ENCODE measurements at places on chromosomes 16 and 17. TPM values are rescaled to one million over a fixed set of nuclear protein-coding genes. Genes with fewer than 3 reads are reported as not detected.
A peak's percentile ranks its signal among the peaks of the same experiment; 100 is the strongest.

DNA sequence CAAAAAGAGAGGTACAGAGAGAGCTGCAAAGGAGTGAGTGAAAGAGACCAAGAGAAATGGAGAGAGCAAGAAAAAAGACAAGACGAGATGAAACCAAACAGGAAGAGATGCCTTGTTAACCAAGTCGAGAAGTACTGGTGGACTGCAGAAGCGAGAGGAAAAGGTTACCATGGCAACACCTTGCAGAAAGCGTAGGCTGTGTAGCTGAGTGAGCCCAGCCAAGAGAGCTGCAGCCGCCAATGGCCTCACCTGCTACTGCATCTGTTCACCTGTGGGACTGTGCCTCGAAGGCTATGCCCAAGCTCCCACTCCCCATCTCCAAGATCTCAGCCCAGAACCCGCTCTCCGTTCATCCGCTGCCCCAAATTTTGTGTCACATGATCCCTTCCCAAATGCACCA is 161.3 kb downstream of the SLC39A11 start:
- H3K27ac ChIP-seq, result no peak overlapping the region
- no peaks in the 10 kb centered on the region for H3K36me3 ChIP-seq
- H3K27me3 ChIP-seq, result no peaks in the 10 kb centered on the region
- H3K4me1 ChIP-seq, result peaks cover 18% of the 10 kb centered on the region
- no peak overlapping the region for H3K4me3 ChIP-seq

The KRTAP9-9 gene
- not detected for total RNA-seq

The WNT9B gene
- total RNA-seq, result not detected

The TEKT3 gene
- 0.55 TPM for total RNA-seq

DNA sequence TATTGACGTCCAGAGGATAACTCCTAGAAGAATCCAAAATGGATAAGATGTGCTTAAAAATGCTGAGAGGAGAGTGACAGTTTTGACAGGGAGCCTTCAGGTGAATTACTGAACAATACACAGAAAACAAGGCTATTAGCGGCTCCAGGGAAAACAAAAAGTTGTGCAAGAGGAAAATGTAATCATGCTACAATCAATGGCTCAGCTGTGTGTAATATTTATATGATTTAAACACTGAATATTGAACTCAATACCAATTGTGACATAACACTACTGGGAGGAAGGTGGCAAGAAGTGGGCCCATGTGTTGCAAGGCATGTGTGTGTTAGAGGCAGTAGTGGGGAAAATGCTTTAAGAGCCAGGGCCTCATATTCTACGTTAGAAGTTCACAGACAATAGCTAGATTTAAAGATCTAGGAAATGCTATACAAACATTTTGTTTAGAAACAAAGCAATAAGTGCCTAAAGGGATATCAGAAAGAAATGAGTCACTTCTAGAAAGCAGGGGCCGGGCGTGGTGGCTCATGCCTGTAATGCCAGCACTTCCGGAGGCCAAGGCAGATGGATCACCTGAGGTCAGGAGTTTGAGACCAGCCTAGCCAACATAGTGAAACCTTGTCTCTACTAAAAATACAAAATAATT is 253.2 kb upstream of the IRX5 start:
- peaks cover 23% of the 10 kb centered on the region for H3K27me3 ChIP-seq
- no peak overlapping the region for H3K4me3 ChIP-seq
- H3K27ac ChIP-seq, result no peak overlapping the region
- no peaks in the 10 kb centered on the region for H3K36me3 ChIP-seq
- no peak for DNase-seq

The CDC27 gene
- total RNA-seq, result 125 TPM

DNA sequence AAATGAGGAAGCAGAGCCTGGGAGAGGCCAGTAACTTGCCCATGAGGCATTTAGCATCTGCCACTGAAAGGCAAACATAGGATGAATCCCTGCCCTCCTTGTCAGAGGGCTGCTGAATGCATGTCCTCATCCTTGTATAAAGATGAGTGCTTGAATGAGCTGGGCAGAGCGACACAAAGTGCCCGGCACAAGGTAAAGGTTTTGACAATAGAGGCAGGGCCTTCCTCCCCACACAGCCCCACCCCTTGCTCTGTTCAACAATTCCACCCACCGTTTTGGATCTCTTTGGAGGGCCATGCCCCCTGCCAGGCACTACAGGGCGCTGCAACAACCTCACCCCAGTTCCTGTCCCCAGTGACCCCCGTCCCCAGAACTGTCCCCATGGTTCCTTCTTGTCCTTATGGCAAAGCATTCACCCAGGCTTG is 1.4 kb upstream of the KRT19 start:
- H3K4me1 ChIP-seq, result peaks cover 5% of the 10 kb centered on the region
- no peak overlapping the region for H3K27ac ChIP-seq
- H3K36me3 ChIP-seq, result no peaks in the 10 kb centered on the region

- H3K27me3 ChIP-seq, result peaks cover 11% of the 10 kb centered on the region
- no peak overlapping the region for H3K27ac ChIP-seq
- peak; percentile 78 for DNase-seq
- H3K4me3 ChIP-seq, result peak overlapping the region; percentile 78
Observed at GRCh38 chr17:29572691-29573557, 4.4 kb downstream of the TP53I13 start.

DNA sequence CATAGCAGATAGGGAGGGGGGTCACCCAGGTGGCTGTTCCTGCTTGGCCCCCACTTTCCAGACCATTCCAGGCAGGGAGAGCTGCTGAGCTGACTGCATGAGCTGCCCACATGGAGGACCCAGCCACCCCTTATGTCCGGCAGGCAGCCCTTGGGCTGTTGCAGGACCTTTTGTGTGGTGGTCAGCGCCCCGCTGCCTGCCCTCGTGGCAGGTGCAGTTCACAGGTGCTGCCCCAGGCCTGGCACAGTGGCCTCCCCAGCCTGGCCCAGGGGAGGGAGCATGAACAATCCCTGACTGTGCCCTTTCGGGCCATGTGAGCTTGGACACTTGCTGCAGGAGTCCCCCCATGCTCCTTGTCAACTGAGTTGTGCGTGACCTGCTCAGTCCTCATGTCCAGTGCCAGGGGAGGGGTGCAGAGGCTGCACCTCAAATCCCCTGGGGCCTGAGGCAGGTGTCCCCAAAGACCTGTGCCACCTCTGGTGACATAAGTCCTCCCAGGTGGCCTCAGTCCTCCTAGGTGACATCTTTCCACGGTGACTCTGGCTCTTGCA is 8.6 kb downstream of the TBC1D26 start:
- DNase-seq, result no peak
- no peak overlapping the region for H3K27ac ChIP-seq
- no peaks in the 10 kb centered on the region for H3K27me3 ChIP-seq
- no peaks in the 10 kb centered on the region for H3K36me3 ChIP-seq
- no peak overlapping the region for H3K4me3 ChIP-seq
- H3K4me1 ChIP-seq, result no peaks in the 10 kb centered on the region

DNA sequence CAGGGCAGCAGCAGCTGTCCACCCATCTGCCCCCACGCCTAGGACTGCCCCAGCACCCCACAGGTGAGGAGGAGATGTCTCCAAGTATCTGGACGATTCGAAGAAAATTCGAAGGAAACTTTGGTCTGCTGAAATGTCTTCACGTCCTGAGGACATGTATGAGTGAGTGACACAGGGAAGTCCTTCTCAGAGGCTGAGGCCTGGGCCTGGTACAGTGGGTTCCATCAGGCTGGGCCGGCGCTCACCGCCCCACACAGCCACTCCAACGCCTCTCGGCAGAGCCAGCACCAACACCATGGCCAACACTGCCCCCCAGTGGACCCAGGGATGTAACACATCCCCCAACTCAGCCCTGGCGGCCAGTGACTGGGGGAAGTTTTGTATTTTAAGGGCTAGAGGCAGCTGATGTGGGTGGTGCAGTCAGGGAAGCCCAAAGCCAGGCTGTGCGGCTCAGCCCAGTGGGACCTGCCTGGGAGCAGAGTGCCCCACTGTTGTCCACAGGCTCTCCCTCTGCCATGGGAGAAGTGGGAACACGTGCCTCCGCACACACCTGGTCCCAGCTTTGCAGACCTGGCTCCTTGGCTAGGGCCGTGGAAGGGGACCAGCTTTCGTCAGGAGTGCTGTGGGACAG is 55.8 kb upstream of the FASN start:
- peaks cover 4% of the 10 kb centered on the region for H3K4me1 ChIP-seq
- DNase-seq, result peak; percentile 83
- peak overlapping the region; percentile 50 for H3K27ac ChIP-seq
- peaks cover 4% of the 10 kb centered on the region for H3K36me3 ChIP-seq
- H3K27me3 ChIP-seq, result peaks cover 3% of the 10 kb centered on the region
- no peak overlapping the region for H3K4me3 ChIP-seq

The TP53TG3F gene
- not detected for total RNA-seq

Measured in neural crest cell (in vitro differentiated cells).